ENCODE measurements at places on chromosomes 5 and 9. TPM values are rescaled to one million over a fixed set of nuclear protein-coding genes. Genes with fewer than 3 reads are reported as not detected.
A peak's percentile ranks its signal among the peaks of the same experiment; 100 is the strongest.

Gene ADAMTSL2
- 2.4 TPM for total RNA-seq

Gene SLCO6A1
- 0.41 TPM for total RNA-seq

Gene LRRTM2
- total RNA-seq: 99.5 TPM

DNA sequence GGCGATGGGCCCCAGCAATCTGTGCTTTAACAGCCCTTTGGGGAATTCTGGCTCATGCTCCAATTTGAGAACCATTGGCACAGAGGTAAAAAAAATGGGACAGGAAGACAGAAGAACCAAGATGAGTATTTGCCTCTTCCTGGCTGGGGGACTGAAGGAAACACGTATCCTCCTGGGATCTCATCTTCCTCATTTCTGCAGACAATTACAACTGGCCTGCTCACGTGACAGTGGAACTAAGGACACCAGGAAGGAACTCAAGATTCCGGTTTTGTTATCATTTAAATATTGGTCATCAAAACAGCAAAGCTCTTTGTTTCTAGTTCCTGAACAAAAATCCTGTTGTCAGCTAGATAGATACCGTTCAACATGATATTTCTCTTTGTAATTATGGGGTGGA is 216.0 kb upstream of the DAP start:
- DNase-seq: no peak

DNA sequence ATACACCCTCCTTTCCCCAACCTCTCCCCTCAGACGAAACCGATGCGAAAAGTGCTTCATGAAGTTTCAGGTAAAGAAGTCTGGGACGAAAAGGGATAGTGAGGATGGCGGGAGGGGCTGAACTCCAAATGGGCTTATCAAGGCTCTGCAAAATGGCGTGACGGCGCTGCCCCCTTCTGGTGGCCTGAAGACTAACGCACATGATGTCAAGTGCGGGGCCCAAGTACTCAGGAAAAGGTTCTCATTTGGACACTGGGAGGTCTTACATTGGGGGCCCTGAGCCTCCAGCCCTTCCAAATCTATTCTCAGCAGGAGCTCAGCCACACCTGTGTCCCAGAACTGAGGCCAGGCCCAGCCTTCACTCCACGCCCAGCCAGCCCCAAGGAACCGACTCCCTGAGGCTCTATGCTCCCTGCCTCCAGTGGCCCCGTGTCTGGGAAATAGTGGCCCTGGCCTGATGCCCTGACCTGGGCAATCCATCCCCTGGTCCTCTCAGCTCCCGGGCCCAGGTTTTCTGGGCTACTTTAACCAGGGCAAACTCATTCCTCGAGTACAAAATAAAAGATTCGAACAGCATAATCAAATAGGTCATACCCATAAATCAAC is 119.9 kb downstream of the KCNIP1 start:
- DNase-seq: peak; percentile 56

- no peak for DNase-seq
These were observed 1.0 kb upstream of the NTMT1 start for GRCh38 chr9:129624947-129625346.

DNA sequence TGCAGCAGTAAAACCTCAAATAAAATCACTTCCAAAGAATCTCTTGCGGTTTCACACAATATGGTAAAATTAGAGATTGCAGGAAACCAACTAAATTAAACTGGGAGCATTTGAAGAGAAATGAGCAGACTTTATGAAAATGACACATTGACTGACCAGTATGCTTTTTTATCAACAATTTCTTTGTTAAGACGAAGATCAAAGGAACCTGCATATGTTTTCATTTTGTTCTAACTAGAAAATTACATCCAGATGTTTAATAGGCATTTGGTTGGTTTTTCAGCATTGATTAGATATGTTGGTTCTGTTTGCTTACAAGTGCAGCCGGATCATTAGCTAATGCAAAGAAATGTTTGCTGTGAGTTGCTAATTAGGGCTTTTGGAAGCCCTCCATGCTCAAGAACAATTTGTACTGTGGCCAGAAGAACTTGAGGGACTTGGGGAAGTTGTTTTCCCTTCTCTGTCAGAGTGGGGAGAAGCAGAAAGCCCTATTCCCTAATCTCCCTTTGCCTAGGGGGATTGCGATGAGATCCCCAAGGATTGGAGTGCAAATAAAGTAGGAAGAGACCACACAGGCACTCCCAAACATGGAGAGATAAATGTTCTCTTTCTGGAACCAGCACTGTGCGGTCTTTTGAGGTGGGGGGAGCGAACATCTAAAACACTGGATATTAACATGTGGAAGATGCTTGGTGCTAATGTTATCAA is 4.5 kb upstream of the TLE1 start:
- no peak for DNase-seq

DNA sequence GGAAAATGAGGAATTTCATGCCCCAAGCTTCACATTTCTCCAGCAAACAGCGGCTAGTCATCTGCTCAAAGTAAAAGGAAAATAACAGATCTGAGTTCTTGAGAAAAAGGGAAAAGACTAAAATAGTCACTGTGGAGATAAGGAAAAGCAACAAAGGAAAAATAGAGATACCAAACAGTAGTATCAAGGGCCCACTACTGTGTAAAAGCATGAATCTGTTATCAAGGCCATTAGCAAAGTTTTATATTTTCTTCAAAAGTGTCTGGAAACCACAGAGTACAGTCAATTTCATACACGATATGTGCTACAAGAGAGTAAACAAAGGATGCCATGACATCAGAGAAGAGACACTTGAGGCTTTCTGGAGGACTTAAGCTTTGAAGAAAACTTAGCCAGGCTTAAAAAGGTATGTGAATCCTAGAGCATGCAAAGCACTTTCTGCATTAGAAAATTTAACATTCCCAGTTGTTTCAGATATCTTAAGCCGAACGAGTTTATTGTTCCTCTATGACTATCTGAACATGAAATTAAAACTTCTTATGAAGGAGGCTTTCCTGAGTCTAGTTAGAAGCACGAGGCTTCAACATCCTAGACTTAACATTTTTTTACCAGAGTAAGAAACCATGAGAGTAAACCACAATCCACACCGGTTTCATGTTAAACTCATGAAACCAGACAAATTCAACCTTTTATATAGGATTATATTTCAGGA is 1.2 kb downstream of the TTC33 start:
- no peak for DNase-seq

- DNase-seq: no peak
These were observed 14.6 kb downstream of the UBE2D2 start for GRCh38 chr5:139575751-139576150.

GRCh38 chr9:87475463-87475862 is 22.2 kb upstream of the DAPK1 start:
- no peak for DNase-seq

DNA sequence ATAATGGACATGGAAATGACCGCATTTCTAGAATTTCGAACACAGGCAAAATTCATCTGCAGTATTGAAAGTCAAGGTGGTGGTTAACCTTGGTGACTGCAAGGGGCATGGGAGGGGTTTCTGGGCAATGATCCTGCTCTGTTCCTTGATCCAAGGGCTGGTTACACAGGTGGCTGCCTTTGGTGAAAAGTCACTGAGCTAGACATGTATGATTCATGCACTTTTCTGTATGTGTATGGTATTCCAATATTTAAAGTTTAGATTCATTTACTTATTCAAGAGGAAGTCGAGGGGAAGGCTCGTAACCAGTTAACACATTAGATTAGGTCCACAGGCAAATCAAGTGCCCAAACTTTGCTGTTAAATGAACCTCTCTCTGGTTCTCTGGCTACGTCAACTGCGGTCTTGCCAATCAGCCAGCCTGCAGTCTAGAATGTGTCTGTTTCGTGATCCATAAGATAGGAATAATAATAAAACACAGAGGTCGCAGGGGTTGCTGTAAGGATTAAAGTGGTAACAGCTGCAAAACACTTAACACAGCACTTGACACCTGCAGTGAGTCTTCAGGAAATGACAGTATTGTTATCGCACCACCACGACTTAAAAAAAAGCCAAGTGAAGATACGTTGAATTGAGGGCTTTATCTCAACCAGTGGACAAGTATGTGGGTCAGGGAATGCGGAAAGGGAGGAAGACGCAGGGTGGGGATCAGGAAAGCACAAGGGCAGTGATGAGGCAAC is 92.5 kb downstream of the TLE1 start:
- no peak for DNase-seq

DNA sequence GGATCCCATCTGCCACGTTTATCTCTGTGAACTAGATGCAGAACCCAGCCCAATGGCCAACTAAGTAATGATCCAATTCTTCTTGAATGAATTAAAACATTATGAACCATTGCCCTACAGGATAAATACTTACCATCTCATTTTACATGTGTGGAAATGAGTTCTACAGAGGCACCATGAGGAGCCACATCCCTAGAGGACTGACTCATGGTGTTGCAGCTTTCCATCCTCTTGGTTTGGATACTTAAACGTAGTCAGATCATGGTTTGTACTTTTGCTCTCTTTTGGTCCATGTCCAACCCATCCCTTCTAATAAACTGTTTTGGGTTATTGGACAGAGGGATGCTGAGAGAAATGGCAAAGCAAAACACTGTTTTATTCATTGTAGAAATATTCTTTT is 484.8 kb downstream of the EBF1 start:
- no peak for DNase-seq

Measured in frontal cortex (tissue), 4 donors.